NCI-H2081 (cell line): ENCODE measurements at places on chromosomes 12 and 14.
A peak's percentile ranks its signal among the peaks of the same experiment; 100 is the strongest.

GRCh38 chr14:64541972-64542835 is 1.7 kb downstream of the HSPA2 start:
- no peak for DNase-seq

- peak; percentile 91 for DNase-seq
Measured at GRCh38 chr12:72346363-72346944, 74.3 kb downstream of the TRHDE start.

- DNase-seq: peak; percentile 28
Measured at GRCh38 chr14:63543826-63544406, 739 bp upstream of the PPP2R5E start.

- DNase-seq: no peak
Measured at GRCh38 chr14:105375635-105376057, 22.7 kb upstream of the TEX22 start.

- DNase-seq: no peak
Measured at GRCh38 chr14:93126111-93126510, 10.4 kb upstream of the ITPK1 start.

- DNase-seq: no peak
Measured at GRCh38 chr12:107374161-107374840, 281.0 kb upstream of the CRY1 start.

DNA sequence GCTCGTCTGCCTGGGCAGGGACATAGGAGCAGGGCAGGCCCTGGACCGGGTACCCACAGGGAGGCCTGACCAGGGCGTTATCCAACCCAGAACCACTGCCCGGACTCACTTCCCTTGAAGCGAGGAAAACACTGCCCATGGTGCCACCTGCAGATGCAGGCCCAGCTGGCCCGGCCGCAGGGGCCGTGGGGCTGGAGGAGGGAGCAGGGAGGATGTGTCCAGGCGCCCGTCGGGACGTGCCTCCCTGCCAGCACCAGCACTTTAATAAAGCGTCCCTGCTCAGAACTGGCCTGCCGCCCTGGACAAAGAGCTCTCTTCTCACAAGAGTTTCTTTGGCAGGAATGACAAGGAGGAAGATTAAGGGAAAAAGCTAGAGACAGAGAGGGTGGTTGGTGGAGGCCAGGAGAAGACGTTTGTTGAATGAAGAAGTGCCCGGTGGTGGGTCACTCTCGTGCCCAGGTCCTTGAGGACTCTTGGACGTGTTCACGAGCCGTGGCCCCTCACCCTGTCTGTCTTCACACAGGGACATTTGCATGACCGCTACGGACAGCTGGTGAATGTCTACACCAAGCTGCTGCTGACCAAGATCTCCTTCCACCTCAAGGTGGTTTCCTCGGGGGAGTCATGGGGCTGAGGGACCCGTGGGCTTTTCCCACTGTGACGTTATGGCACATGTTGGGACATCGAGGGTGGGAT is 14.2 kb downstream of the HIP1R start:
- no peak for DNase-seq

DNA sequence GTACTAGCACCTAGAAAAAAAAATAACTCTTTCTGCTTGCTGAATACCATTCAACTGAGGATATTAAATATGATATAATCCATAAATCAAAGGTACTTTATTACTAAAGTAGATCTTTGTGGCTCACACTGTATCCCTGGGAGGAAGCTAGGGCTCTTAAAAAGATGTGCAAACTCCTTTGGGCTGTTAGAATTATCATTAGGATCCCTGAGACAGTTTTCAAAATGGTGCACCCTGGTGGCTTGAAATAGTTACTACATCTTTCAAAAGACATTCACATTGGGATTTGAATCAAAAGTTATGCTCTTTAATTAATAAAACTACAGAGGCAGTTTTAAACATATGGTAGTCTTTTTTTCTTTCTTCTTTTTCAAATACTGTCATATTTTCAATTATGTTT is 228.5 kb upstream of the G2E3 start:
- no peak for DNase-seq

DNA sequence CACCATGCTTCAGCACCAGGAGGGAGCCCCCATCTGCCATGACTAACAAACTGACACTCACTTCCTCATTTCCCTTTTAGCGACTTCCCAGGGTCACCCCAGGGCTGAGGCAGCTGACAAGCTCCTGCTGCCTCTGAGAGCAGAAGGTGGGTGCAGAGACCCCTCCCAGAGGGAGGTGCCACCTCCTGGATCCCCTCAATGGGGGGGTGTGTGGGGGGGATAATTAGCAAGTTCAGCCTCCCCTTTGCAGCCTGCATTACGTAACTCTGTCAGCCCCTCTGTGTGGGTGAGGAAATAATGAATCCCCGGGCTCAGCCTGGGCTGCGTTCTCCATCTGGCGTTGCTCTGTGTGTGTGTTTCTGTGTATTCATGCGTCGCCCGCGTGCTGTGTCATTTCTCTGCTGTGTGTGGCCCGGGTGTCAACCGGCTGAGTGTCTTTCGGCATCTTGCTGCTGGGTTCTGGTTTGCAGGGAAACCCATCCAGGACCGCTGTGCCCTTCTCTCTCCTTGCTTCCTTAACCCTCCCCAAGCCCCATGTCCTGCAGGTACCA is 28.0 kb downstream of the NOS1 start:
- DNase-seq: no peak

- no peak for DNase-seq
Measured at GRCh38 chr14:34935488-34935887, 47.3 kb upstream of the SRP54 start.

- DNase-seq: no peak
Measured at GRCh38 chr12:103303484-103303883, 192.3 kb downstream of the C12orf42 start.

DNA sequence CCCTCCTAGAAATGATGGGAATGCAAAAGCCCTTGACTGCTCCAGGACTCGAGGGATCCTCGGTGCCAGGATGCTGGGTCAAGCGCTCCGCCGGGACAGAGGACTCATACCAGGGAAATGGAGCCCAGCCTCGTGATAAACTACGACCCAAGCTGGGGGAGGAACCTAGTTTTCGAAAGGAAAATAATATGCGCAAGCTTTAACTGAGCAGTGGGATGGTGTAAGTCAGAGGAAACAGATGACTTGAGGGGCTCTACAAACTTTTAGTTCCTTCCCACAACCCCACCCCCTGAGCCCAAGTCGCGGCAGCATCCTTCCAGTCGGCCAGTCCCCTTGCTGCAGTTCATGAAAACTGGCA is 654 bp upstream of the SUPT16H start:
- no peak for DNase-seq

- DNase-seq: no peak
Measured at GRCh38 chr12:30691122-30691879, 4.4 kb downstream of the IPO8 start.

GRCh38 chr12:108459149-108459548 is 55.9 kb upstream of the FICD start:
- DNase-seq: no peak

- no peak for DNase-seq
Measured at GRCh38 chr12:25615119-25615518, 62.0 kb upstream of the LMNTD1 start.

GRCh38 chr14:74459289-74459946 is 33.4 kb upstream of the SYNDIG1L start:
- no peak for DNase-seq

DNA sequence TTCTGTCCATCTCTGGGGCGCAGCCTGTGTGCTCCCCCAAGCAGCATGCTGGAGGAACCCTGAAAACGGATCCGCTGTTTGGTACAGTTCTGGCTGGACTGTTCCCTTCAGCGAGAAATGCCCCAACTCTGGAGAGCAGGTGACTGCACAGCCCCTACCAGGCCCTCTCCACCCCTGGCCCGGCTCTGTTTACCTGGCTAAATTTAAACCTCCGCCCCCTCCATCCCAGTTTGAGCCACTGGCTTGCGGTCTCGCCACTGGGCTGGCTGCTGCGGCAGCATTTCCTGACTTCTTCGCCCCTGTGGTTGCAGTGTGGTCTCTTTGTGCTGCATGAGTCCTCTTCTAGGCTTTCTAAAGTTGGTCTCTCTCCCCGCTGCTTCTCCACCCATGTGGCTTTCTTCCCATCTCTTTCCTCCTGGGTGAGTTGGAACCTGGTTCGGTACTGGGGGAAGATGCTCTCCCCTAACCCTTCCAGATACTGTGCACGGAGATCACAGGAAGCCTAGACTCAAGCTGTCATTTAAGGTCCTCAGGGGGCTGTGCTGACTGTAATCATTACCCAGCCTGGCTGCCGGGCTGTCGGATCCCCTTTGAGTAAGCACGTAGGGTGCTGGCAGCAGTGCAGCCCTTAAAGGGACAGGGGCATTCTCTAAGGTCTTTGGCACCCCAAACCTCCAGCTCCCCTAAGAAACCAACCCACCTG is 60.6 kb downstream of the FBXL14 start:
- no peak for DNase-seq

DNA sequence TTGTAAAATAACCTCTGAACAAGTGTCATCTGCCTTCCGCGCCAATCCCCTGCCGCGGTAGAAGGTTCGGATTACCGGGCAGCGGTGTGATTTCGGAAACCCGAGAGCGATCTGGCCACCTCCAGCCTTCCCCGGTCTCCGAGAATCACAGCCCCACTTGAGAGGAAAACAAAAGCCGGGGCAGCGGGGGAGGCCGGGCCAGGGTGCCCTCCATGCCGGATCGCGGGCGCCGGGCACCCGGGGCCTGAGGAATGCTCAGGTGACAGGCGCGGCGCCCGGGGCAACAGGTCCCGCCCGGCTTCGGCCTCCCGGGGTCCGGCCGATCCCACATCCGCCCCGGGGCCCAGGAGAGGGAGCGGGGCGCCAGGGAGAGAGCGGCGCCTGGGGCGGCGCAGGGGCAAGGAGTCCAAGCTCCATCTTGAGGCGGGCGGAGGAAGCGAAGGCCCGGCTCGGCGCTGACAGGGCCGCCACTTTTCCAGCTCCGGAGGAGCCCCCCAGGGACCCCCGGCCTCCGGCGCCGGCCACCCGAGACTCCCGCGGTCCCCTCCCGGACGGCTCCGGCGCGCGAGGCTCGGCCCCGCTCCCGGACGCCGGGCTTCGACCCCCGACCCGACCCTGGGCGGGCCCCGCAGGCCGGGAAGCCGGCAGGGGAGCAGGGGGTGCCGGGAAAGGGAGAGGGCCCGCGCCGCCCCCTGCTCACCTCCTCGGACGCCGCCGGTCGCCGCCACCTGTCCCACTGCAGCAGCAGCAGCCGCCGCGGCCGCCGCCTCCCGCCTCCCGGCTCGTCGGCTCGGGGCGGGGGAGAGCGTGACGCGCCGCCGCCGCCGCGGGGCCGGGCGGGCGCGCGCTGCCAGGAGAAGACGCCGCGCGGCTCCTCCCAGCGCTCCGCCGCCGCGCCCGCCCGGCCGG is at the start of gene CLIP1:
TSS of gene CLIP1 (minus strand) at position 849 of the 909 bp plus-strand sequence. CDS start 42,217 bp downstream, outside the sequence.
- DNase-seq: peak; percentile 62

- DNase-seq: peak; percentile 3
Measured at GRCh38 chr12:59372956-59373355, 222.9 kb upstream of the SLC16A7 start.

- DNase-seq: no peak
Measured at GRCh38 chr12:102527171-102527720, 46.9 kb upstream of the IGF1 start.

GRCh38 chr12:234019-234418 is 20.1 kb upstream of the SLC6A12 start:
- no peak for DNase-seq

DNA sequence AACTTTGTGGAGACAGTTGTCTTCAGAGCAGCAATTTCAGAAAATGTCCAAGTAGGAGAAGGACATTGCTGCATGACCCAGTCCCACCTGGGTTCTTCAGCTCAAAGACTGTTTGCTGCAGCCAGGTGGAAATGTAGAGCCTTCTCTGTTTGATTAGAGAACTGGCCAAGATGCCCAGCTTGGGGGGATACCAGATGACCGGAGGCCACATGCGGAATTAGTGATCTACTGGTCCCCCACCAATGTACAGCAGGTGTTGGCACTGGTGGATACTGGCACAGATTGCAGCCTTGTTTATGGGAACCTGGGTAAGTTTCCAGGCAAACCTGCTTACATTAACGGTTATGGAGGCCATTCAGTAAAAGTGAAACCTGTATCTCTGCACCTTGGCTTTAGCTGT is 555.3 kb downstream of the SLC6A15 start:
- DNase-seq: no peak

DNA sequence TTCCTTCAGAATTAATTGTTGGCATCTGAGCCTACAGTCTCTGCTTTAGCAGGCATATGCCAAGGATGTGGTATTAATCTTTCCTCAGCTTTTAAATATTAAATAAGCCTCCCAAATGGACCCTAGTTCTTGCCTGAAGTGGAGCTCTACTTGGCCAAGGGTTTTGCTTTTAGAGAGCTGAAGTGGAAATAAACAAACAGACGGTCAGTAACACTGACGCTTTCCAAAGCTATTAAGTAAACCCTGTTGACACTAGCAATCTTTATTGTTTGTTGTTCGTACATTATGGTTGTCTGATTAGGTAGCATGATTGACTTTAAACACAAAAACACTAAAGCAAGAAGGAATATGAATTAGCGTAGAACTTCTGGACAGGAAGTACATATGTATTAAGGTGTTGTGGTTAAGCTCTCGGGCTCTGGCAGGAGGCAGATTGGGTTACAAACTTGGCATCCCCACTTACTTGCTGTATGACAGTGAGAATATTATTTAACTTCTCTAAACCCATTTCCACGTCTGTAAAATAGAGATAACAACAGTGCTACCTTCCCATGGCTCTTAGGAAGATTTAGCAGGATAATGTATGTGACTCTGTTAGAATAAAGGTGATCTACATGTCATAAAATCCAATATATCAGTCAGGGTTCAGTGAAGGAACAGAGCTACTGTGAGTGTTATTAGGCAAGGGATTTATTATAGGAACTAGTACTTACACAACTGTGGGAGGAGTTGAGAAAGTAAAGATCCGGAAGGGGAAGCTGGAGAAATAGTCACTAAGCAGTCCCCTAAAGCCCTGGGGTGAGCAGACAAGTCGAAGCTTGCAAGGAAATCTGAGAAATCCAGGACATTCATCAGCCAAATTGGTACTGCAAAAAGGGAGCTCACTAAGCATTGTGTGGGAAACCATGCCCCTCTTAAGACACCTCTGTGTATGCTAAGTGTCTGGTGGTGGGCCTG is 92.2 kb upstream of the ATF7IP start:
- peak; percentile 17 for DNase-seq

DNA sequence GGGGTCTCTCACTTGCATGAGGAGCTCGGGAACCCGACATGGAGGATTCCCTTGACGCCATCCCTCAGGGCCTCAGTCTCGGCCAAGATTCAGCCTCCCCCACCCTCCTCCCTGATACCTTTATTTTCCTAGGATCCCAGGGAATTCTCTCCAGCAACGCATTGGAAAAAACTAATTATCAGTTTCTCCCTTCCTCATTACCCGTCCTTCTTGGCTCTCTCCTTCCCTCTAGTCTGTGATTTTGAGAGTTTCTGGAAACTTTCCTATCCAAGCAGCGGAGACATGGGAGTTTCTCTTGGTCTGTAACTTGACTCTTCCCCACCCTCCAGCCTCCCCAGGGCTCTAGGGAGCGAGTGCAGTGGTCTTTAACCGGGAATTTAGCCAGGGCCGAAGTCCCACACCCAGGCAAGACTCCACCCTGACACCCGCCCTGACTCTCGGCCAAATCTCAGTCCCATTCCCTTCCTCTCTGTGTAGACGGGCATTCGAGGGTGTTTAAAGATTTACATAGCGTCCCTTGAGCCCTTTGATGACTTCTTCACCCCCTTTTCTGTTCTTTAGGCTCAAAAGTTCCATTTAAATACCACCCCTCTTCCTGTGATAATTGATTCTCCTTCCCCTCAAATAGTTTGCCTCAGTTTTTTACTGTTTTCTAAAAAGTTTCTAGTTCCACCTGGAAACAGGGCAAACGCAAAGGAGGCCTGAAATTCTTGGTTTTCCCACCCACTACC is 6.7 kb downstream of the HOXC5 start:
- DNase-seq: no peak
